ENCODE measurements at places on chromosomes 5 and 9.

- no peak for DNase-seq
Measured at GRCh38 chr5:122494109-122494508, 182.1 kb downstream of the SNCAIP start.

DNA sequence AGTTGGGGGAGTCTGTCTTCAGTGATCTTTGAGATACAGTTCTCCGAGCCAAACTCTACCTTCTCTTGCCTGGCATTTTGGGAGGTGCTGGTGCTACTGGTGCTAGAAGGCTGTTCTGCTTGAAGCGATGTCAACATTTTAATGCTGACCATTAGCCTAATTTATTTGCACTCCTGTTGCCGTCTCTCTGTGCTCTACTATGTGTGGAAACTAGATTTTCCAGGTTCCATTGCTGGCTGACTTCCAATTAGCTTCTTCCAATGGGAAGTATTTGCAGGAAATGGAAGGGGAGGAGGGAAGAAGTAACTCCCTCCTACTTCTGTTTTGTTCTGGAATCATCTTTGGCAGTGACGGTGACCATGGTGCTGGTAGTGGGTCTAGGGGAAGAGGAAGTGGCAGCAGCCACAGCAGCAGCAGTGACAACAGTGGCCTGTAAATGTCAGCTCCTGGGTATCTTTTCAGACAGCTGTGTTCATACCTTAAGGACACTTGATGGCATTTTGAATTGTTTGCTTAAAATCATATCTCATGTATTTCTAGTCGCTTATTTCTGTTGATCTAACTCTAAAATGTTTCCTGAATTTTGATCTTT lies 7.9 kb downstream of the TXNDC8 start:
- no peak for DNase-seq

GRCh38 chr9:2055203-2055658 lies 40.1 kb downstream of the SMARCA2 start:
- DNase-seq: peak; percentile 91

GRCh38 chr9:34701023-34701768 lies 8.7 kb downstream of the CCL21 start:
- peak; percentile 53 for DNase-seq

- DNase-seq: peak; percentile 25
Measured at GRCh38 chr5:34914671-34915138, 599 bp downstream of the RAD1 start.

DNA sequence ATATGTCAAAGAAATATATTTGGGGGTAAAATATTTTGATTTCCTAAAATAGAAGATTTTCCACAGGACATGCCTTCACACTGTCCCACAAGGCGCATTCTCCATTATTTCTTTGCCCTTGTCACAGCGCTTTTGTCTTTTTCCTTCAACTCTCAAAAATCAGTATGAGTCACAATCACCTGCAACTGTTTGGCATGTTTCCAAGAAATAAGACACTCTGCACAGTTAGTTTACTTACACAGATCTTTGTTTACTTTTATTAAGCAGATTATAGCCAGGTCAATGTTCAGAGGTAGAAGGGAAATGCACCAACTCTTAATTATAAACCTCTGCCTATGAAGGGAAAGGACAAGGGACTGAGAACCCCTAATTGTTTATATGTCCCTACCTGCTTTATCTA lies 9.5 kb downstream of the CEMIP2 start:
- peak; percentile 34 for DNase-seq

- no peak for DNase-seq
Measured at GRCh38 chr9:124950050-124950718, 9.3 kb upstream of the GOLGA1 start.

GRCh38 chr9:14846871-14847311 lies 63.3 kb downstream of the FREM1 start:
- peak; percentile 42 for DNase-seq

GRCh38 chr9:130630071-130630450 lies 34.3 kb upstream of the PRDM12 start:
- no peak for DNase-seq

- DNase-seq: no peak
Measured at GRCh38 chr5:144169904-144170275, 569 bp downstream of the YIPF5 start.

DNA sequence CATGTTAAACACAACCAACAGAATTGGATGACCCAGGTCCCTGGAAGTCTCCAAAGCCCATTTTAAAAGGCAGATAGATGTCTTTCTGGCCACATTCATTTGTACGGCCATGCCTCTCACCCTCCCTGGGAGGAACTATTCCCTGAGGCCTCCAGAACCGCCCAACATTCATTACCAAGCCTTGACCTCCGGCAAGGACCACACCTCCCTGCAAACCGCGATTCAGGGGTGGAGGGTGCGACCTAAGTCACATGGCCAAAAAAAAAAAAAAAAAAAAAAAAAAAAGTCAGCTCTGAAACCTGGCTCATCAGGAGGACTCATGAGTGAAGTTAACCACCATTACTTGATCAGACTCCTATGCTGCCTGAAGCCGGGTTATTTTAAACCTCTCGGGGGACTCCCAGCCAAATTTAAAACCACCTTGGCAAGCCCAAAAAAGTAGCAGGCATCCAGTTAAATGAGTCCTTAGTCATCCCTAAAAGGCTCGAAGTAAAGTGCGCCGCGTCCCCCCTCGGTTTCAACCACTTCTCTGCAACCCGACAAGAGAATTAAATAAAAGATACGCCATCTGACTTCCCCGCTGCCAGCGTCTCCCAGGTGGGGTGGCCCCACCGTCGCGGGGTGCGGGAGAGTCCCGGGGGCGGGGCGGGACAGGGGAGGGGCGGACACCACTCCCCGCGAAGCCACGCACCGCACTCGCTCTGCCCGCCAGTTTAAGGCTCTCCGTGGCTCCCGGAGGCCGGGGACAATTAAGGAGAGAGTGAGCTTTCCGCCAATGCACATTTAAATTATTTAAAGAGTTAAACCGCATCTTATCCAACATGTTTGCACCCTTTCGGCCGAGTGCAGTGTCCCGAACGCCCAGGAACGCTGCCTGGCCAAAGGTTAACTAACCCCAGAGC lies 2.3 kb downstream of the KLF9 start:
- DNase-seq: peak; percentile 96

- DNase-seq: peak; percentile 59
Measured at GRCh38 chr5:84383816-84384603, 670 bp downstream of the EDIL3 start.

GRCh38 chr9:5554254-5554653 lies 43.9 kb downstream of the PDCD1LG2 start:
- DNase-seq: peak; percentile 19

DNA sequence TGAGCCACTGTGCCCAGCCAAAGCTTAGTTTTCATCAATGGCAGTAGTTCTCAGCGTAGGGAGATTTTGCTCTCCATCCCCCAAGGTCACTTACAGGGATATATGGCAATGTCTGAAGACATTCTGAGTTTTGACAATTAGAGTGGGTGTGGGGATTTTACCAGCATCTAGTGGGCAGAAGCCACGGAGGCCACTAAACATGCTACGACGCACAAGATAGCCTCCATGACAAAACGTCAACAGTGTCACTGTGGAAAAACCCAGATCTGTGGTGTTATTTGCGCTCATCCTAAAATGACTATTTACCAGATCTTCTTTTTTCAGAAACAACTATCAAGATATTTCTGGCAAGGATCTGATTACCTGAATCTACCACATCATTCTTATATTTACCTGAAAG lies 68.2 kb downstream of the CDC14B start:
- DNase-seq: no peak

DNA sequence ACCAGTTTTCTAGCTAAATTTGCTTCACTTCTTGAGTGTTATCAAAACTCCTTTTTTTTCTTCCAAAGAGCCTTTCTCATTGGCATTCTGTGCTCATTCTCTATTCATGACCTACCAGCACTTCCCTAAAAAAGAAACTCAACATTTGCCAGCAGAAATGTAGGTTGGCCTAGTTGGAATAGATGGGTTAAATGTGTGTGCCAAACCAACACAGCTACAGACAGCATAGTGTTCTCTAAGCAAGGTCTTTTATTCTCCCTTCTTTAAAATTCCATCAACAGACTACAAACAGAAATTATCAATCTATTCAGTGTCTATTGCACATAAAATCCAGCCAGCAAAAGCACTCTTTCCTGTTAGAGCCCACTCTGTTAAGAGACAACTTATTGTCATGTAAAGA lies 255.8 kb upstream of the PUM3 start:
- no peak for DNase-seq

DNA sequence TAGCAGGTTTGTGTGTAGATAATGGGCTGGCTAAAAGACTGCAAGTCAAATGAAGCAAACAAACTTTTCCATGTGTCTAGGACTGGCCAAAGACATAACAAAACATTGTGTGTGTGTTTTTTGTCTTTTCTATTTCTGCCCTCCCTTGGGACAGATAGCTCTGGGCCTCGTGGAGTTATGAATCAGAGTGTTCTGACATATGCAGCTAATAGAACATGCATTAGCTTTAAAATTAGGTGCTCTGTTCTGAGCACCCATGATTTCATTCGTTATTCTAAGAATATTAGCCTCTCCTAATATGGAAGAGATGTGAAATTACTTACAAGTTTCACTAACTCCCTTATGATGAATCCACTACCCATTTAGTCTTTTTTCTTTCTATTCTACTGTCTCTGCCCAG lies 367.3 kb upstream of the PAPPA start:
- peak; percentile 67 for DNase-seq

DNA sequence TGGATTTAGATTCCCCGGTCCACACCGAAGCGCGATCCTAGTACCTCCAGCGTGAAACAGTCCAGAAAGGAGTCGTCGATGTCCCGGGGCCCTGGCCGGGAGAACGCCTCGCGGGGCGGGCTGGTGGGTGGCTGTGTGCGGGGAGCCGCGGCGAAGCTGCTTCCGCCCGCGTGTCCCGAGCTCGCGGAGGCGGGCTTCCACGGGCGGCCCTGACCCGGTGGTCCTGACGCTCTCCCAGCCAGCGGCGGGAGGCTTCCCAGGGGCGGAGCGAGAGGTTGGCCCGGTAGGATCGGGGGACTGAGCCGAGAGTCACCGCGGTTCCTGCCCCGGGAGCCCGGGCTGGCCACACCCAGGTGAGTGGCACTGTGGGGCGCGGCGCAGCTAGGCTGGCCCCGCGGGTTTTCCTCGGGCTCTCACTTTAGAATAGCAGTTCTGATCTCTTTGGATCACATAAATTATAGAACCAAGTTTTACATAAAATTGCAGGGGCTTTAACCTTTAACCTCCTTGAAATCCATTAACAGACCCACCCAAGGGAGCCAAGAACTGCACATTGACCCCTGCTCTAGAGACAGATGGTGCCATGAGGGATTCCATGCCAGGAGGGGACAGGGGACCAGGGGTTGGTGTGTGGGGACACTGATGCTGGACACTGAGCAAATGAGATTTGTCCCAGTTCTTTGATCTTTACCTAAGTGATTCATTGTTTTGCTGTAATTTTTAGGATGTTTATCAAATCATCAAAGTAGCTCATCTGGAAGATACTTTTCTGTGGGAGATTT lies 29.2 kb upstream of the IL31RA start:
- DNase-seq: no peak

DNA sequence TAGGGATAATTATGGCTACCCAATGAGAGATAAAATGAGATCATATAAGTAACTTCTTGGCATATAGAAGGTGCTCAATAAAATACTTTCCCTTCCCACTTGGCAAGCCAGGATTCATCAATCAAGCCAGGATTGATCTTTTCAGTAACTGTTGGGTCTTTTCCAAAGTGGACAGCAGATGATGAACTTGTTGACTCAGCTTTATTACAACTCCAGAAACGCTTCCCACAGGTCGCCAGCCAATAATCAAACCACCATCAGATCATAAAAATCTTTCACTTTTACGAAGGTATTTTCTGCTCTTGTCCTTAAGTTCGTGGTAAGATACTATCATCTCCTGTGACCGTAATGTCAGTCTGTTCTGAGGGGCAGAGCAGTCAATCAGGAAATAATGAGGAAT lies 39.8 kb upstream of the WHRN start:
- DNase-seq: no peak

Measured in LHCN-M2 (cell line).